ENCODE measurements at places on chromosomes 7 and 10. TPM values are rescaled to one million over a fixed set of nuclear protein-coding genes. Genes with fewer than 3 reads are reported as not detected.

The ITPRID1 gene
- total RNA-seq: not detected

- no peak for DNase-seq
Observed at GRCh38 chr7:102918845-102919244, 6.0 kb downstream of the LRRC17 start.

DNA sequence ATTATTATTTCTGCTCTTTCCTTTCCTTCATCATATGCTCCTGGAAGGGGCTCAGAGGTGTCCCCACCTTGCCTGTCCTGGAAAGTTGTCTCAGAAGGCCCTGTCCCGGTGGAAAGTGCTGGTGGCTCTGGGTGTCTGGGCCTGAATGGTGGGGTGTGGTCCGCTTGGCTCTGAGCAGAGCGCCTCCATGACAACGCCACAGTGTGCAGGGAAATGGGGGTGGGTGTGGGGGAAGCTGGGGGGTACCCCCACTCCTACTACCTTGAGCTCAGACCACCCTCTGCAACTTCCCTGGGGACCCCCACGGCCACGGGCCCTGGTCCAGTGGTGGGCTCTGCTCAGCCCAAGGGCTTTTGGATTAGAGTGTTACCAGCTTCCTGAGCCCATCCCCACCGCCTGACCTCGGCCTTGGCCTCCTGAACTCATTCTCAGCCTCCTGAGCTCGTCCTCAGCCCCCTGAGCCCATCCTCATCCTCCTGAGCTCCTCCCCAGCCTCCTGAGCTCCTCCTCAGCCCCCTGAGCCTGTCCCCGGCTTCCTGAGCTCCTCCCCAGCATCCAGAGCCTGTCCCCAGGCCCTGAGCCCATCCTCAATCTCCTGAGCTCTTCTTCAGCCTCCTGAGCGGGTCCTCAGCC lies 106.4 kb upstream of the FAM20C start:
- DNase-seq: no peak

GRCh38 chr7:70776627-70777101 lies 355.3 kb upstream of the GALNT17 start:
- DNase-seq: no peak
